ENCODE measurements at places on chromosomes 2 and 18.

DNA sequence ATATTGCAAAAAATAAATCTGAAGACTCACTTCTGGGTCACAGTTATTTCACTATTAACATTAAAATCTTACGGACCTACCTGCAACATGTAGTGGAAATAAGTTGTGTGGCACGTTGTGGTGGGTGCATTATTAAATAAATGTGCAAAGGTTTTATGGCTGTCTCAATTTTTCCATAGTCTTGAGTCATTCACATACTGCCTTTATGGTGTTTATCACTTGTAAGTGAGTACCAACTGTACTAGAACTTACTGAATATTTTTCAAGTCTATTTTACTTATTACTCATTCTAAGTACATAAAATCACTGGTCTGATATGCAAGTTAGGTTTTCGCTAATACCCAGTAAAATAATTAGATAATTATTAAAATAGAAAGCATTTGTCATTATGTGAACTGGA, 47.6 kb upstream of the SLC30A6 start:
- DNase-seq: no peak

DNA sequence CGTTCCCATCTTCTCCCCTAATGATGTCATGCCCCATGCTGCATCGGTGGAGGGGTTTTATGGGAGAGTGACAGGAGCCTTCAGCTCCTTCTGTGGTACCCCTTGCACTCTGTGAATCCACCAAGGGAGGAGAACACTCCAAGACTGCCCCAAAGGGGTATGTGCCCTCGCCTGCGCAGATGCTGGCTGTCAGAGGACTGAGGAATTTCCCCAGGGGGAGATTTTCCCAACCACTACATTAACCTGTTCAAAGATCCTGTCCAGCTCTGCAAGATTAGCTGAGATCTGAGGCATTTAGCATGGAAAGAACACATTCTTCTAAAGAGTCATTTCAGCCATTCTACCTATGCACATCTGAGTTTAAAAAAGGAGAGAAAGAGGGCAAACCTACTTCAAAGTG, 143.2 kb upstream of the ITGA6 start:
- DNase-seq: no peak

GRCh38 chr2:167134381-167135072, 246.2 kb downstream of the XIRP2 start:
- DNase-seq: no peak

- DNase-seq: no peak
Observed at GRCh38 chr18:79554945-79555645, 124.5 kb upstream of the CTDP1 start.

- DNase-seq: no peak
Observed at GRCh38 chr18:62525608-62526007, 2.8 kb downstream of the ZCCHC2 start.

GRCh38 chr2:83665894-83666293, 793.2 kb downstream of the SUCLG1 start:
- DNase-seq: no peak

Data from stimulated activated CD8-positive, alpha-beta memory T cell treated with anti-CD3 and anti-CD28 coated beads, Interleukin-7, amount 100 ng/mL, for 4 hours (primary cell).